NCI-H1930 (cell line): ENCODE measurements at places on chromosomes 2 and 18.

DNA sequence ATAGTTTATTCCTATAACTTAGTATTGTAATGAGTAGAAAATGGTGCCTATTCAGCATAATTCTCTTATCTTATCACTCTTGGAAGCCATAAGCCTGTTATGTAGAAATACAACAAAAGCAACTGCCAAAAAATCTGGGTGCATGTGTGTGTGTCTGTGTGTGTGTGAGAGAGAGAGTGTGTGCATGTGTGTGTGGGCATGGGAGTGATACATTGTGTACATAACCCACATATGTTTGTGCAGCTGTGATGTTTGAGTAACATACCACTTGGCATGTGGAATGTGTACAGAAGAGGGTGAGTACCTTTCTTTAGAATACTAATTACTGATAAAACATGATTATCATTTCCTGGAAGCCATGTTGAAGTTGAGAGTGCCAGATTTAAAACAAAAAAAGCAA is 642.3 kb upstream of the SYT4 start:
- DNase-seq: no peak

- DNase-seq: no peak
These were observed 47.7 kb downstream of the TANK start for GRCh38 chr2:161207941-161208340.

GRCh38 chr18:48342581-48342980 is 66.6 kb downstream of the ZBTB7C start:
- no peak for DNase-seq

GRCh38 chr18:54090856-54091255 is 133.6 kb downstream of the MBD2 start:
- no peak for DNase-seq

GRCh38 chr2:174442546-174443510 is 44.0 kb downstream of the GPR155 start:
- DNase-seq: no peak

DNA sequence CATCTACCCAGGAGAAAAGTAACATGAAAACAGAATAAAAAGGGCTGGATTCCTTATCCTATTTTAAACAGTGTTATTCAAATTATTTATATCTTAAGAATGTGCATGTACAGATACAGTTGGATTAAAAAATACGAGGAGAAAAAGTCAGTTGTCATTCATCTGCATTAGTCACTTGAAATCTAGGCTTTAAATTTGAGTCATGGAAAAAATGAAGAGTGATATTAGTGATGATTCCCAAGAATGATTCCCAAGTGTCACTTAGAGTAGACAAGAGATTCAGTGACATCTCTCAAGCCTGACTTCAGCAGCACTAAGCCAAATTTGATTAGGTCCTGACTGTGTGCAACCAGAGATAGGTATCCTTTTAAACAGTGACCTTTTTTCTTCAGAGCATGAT is 394.2 kb downstream of the IRS1 start:
- DNase-seq: no peak

DNA sequence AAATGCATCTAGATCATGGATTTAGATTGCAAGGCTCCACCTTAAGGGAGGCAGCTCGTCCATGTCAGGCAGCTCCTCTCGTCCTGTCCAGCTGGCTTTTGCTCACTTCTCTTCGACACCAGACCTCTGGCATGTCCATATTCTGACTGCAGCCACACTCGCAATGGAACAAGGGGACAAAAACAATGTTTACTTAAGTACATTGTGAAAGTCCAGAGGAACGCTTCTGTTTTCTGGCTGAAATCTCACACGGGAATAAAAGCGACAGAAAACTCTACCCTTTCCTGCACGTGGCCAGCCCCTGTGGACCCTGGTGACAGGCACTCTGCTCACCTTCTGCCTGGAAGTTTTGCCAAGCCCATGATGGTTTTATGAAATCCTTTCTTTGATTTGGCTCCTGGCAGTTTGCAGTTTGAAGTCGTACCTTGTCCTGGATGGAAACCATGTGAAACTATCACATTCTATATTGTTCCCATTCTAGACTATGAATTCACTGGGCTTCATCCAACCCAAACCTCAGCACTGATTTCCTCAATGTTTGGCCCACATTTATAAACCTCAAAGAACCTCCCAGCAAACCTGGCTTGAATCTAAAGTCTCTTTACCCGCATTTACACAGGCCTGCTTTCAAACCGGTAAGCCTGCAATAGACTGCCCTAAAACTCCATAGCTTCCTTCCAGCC is 134.3 kb upstream of the PIEZO2 start:
- no peak for DNase-seq

GRCh38 chr2:235834781-235835180 is 333.4 kb downstream of the GBX2 start:
- no peak for DNase-seq

DNA sequence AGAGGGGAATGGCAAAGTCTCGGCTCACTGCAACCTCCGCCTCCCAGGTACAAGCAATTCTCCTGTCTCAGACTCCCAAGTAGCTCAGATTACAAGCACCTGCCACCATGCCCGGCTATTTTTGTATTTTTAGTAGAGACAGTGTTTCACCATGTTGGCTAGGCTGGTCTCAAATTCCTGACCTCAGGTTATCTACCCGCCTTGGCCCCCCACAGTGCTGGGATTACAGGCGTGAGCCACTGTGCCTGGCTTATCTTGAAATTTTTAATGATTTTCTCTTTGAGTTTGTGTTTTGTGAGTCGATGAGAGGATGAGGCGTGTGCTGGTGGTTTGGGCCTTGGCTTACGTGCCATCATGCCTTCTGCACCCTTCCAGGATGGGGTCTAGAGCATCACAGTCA is 101.3 kb upstream of the ST3GAL5 start:
- DNase-seq: no peak

DNA sequence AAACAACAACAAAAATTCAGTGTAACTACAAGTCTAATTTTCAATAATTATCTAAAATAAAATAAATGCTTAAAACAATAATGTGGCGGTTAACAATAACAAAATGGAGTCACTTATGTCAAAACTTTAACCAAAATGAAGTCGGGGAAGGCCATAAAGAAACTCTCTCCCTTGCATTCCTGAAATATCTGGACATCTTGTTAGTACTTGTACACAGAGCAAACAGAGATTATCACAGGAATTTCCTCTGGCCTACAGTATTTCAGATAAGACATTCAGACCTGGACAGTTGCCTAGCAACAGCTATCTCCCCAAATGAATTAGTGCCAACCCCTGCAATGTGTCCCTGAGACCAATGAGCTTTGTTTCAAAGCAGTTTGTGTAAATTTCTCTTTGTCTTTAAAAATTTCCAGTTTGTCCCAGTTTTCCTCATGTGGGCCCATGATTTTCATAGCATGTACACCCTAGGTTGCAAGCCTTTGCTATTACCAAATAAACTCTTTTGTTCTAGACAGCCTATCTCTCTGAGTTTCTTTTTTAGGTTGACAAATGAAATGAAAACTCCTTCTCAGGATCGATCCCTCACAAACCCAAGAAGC is 68.6 kb downstream of the EXOC6B start:
- no peak for DNase-seq

- DNase-seq: no peak
These were observed 27.0 kb downstream of the IRS1 start for GRCh38 chr2:226772389-226773179.

- DNase-seq: no peak
These were observed 46.2 kb upstream of the CCDC141 start for GRCh38 chr2:179096090-179096489.

GRCh38 chr18:54127759-54128378 is 96.6 kb downstream of the MBD2 start:
- DNase-seq: no peak

DNA sequence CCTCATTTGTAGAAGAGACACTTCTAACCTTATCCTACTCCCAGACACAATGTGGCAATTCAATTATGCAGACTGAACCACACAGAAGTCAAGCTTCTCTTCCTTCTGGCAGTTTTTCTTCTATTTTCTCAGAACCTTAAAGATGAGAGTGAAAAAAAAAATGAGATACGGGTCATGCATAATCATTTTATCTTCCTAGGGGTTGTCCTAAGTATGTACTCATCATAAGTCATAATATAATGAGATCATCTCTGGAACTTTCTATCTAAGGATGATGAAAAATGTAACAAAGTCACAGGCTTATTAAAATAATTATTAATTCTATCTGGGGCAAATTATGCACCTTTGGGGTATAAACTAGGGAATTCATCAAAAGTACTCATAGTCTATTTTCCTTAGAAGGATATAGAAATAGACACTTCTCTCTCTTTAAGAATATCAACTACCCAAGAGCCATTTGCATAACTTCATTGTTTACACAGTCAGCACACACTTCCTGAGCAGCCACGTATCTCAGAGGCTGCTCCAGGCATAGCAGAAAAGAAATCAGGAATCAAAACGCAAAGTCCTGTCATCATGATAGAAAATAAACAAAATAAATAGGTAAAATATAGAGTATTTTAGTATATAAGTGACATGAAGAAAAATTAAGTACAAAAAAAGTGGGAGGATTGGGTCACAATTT is 345.9 kb upstream of the SPHKAP start:
- no peak for DNase-seq

DNA sequence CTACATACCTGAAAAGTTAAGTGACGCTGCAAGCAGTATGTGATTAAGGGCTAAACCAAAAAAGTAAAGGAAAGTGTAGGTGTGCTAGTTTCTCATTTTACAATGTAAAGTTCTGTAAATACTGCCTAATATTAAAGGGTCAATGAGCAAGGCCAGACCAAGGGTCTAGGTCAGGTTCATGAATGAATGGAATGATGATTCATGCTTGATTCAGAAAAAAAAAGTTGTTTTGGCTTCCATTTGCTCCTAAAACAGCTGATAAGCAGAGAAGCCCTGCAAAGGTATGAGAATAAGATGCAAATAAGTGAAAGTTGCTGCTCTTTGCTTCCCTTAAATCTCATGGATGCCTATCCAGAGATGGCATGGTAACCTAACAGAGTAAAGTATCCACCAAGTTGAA is 61.3 kb downstream of the PTRHD1 start:
- DNase-seq: no peak

DNA sequence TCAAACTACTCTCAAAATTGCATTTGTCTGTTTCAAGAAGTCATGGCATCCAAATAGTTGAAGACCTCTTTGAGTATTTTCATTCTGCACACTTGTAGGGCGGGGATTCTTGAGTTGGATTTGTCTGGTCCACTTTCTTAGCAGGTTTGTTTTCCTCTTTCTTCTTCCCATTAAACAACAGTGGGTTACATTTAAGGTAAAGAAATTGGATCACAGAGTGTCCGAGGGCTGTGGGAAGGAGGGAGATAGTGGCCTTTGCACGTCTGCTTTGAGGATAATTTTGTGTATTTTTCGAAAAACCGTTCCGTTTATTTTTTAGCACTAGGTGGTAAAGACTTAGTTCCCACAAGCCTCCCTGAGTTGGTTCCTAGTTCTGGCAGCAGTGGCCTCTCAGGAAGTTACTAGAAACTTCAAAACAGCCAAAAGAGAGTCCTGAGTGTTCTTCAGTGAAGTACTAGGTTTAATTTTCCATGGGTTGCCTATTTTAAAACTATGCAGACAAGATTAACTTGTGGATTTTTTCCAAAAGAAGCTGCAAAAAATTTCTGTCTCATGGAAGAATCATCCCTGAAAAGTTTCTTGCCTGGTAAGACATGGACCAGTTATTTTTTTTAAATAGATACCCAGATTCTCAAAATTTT is 107.9 kb downstream of the CDC42EP3 start:
- no peak for DNase-seq

GRCh38 chr2:98296440-98296839 is 49.8 kb upstream of the CNGA3 start:
- no peak for DNase-seq

- no peak for DNase-seq
These were observed 943 bp downstream of the INPP5D start for GRCh38 chr2:233060980-233061590.

DNA sequence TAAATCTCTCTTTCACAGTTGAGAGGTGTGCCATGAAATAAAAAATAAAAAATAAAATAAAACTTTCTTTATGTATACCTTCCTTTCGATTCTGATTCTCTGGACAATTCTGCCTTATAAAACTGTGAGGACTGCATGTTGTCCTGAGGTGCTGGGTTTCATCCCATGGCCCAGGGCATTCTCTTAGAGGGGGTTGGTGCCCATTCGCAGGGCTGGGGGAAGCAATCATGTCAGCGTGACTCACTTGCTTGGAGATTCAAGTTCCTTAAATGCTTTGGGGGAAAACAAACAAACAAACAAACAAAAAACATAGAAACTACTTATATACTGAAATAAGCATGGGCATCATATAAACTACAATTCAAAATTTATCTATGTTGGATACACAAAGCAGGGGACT is 122.0 kb upstream of the ST6GAL2 start:
- DNase-seq: no peak

GRCh38 chr18:36890598-36890997 is 61.7 kb downstream of the KIAA1328 start:
- DNase-seq: no peak
